ENCODE measurements at places on chromosomes 7 and 10. TPM values are rescaled to one million over a fixed set of nuclear protein-coding genes. Genes with fewer than 3 reads are reported as not detected.

OR13A1 gene
- polyA plus RNA-seq: not detected

FAM25A gene
- polyA plus RNA-seq: not detected

SPDYE2 gene
- not detected for polyA plus RNA-seq

GRCh38 chr7:35492451-35493175, 202.3 kb downstream of the HERPUD2 start:
- no peak for DNase-seq

- no peak for DNase-seq
Measured at GRCh38 chr7:64625114-64626082, 40.5 kb upstream of the ZNF107 start.

DNA sequence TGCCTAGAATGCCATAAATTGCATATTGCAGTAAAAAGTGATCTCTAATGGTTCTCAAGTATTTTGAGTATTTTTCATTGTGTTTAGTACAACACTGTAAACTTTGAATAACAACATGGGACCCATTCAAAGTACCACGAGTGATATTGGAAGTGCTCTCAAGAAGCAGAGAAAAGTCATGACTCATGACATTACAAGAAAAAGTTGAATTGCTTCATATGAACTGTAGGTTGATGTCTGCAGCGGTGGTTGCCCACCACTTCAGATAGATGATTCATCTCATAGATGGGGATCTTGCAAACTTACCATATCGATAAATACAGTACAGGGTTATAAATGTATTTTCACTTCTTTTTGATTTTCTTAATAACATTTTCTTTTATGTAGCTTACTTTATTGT, 33.9 kb downstream of the ENTPD1 start:
- DNase-seq: no peak

- DNase-seq: peak; percentile 35
Measured at GRCh38 chr10:43234471-43235041, 32.3 kb downstream of the RASGEF1A start.

Measured in aorta (tissue), 5 donors.